ENCODE measurements at places on chromosomes 11 and 22.

- DNase-seq: no peak
Observed at GRCh38 chr11:118820412-118821357, 29.7 kb upstream of the DDX6 start.

DNA sequence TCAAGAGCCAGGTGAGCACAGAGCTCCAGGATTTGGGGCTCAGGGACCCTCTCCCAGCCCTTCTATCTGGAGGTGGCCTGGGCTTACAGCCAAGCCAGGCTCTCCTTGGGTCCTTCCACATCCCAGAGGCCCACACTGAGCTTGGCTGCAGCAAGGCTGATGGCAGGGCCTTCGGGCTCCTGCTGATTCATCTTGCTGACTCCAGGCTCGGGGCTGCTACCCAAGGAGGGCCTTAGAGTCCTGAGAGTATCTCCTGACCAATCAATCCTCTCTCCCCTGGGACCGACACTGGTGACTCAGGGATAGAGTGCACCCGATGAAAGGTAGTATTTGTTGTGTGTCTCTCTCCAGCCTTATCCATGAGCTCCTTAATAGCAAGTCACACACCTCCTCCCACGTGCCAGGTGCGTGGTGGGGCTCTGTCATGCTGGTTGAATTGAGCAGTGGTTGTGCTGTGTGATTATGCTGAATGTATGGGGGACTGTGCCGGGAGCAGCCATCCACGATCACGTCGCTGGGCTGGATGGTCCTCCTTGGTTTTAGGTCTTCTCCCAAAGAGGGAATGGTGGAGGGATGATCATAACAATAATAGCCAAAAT is 62.3 kb downstream of the GRIK4 start:
- DNase-seq: no peak

- no peak for DNase-seq
Observed at GRCh38 chr11:70713988-70714665, 315.8 kb downstream of the CTTN start.

- DNase-seq: no peak
Observed at GRCh38 chr11:87039371-87039770, 1.6 kb downstream of the TMEM135 start.

- DNase-seq: no peak
Observed at GRCh38 chr11:79536155-79536917, 95.5 kb upstream of the TENM4 start.

DNA sequence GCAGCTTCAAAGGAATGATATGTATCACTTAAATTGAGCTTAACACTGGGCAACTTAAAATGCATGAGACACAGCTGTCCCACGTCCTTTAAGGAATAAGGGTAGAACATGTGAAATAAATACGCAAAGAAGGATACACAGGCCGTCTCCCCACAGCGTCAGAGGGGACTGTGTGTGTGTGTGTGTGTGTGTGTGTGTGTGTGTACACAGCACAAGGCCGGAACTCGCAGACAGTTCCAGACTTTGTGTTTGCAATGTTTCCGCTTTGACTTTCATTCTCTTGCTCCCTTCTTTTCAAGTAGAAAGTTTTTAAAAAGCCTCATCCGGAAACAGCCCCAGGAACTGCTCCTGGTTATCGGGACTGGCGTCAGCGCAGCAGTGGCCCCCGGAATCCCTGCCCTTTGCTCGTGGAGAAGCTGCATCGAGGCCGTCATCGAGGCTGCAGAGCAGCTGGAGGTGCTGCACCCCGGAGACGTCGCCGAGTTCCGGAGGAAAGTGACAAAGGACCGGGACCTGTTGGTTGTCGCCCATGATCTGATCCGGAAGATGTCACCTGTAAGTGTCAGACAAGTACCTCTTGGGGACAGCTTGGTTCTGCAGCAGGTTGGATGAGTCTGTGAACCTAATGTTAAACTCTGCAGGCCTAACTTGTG is 13.3 kb downstream of the FAM118A start:
- no peak for DNase-seq

DNA sequence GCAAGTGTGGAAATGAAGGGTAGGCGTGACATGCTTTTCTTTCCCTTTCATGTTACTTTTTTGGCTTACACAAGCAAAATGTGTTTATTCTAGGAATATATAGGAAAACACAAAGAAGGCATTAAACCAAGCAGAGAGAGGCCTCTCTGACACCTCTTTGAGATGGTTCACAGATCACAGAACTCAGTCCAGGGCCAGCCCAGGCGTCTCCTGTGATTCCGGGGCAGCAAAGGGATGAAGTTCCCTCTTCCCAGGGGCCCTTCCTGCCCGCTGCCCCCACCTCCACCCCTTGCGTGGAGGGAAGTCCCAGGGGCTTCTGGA is 78.0 kb downstream of the CACNA1I start:
- DNase-seq: no peak

All from central memory CD8-positive, alpha-beta T cell (primary cell).